ENCODE measurements at places on chromosomes 5 and 9.
A peak's percentile ranks its signal among the peaks of the same experiment; 100 is the strongest.

- no peak for DNase-seq
These were observed 305.4 kb upstream of the KIF2A start for GRCh38 chr5:62000646-62001045.

DNA sequence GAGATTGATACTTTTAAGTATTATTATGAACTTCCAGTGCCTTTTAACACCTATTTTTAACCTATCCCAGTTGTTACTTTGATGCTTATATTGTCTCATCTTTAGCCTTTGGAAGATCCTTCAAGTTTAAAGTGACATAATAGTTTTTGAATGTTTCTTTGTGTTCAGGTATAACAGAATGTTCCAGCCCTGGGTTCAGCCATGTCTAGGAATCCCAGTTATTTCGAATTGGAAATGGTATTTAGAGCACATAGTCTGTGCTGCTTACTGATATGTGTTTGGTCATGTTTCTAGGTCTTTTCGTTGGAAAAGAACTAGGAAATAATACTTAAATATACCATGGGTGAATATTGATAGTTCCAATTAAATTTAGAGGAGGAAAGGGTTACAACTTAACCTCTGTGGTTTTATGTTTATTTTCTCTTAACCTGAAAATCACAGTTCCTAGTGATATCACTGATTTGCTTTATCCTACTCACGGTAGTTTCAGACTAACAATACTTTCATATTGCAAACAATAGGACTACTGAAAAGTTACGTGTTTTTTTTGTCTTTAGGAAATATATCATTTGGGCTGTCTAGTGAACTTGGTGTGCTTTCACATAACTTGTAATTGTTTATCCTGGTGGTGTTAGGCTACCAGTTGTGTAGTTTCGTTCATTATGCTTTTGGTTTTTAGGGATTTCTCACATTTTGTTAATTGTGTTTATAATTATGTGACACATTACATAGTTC lies 37.8 kb downstream of the UHRF2 start:
- no peak for DNase-seq

- no peak for DNase-seq
These were observed 49.9 kb downstream of the JMY start for GRCh38 chr5:79285833-79286232.

- no peak for DNase-seq
These were observed 367.9 kb downstream of the DIRAS2 start for GRCh38 chr9:90274725-90275124.

GRCh38 chr9:16029046-16029615 lies 476.3 kb downstream of the CCDC171 start:
- peak; percentile 24 for DNase-seq

DNA sequence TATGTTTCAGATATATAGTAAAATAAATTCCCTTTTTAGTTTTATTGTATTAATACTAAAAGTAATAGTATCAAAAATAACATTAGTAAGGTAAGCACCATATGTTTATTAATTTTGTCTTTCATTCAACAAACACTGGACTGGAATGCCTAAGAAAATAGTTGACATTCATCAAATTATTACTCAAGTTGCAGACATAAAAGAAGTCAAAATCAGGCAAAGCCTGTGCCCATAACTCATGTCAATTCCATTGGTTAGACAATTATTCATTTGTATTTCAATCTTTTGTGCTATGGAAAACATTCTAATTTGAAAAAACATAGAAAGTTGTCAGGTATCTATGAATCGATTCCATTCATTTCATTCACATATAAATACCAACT lies 158.9 kb downstream of the CEMIP2 start:
- DNase-seq, result no peak

All from HFFc6 (cell line).